ENCODE measurements at places on chromosomes 16 and 17. TPM values are rescaled to one million over a fixed set of nuclear protein-coding genes. Genes with fewer than 3 reads are reported as not detected.

DNA sequence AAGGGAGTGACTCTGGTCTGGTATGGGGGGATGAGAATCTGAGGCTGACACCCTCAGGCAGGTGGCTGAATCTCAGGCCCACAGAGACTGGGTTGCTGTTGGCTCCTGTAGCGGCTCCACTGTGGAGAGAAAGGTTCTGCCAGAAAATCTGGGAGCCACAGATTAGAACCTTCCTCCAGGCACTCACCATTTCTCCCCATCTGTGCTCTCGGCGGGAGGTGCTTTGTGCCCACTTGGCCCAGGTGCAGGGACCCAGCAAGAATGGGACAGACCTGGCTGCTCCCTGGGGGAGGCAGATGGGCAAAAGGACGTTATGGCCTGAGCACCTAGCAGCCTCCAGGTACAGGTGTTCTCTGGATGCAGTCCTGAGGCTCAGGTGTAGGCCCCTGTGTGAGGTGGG lies 20.1 kb downstream of the RAB11FIP3 start:
- H3K36me3 ChIP-seq: no peaks in the 10 kb centered on the region
- no peaks in the 10 kb centered on the region for H3K4me1 ChIP-seq
- no peak overlapping the region for H3K4me3 ChIP-seq
- no peak overlapping the region for H3K27ac ChIP-seq

- H3K36me3 ChIP-seq: no peaks in the 10 kb centered on the region
- no peaks in the 10 kb centered on the region for H3K27me3 ChIP-seq
- no peak overlapping the region for H3K4me3 ChIP-seq
- H3K4me1 ChIP-seq: no peaks in the 10 kb centered on the region
Observed at GRCh38 chr16:86231996-86232350, 278.4 kb upstream of the FOXF1 start.

DNA sequence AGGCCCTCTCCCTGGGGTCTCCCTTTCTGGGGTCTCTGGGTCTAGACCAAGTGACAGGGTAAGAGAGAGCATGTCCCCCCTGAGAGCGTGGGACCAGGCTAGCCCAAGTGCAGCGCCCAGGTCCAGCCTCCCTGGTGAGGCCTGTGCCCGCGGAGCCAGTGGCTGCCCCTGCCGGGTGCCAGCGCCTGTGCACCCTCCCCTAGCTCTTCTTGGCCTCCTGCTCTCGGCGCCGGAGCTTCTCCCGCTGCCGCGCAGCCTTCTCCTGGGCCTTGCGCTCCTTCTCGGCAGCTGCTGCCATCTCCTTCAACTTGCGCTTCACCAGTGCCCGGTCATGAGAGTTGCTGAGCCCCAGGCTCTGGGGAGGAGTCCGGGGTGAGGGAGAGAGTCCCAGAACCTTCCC lies 17.3 kb downstream of the SAMD14 start:
- DNase-seq: no peak
- H3K36me3 ChIP-seq: peaks cover 22% of the 10 kb centered on the region
- peaks cover 10% of the 10 kb centered on the region for H3K4me1 ChIP-seq
- H3K27ac ChIP-seq: no peak overlapping the region
- no peak overlapping the region for H3K4me3 ChIP-seq

HSD17B1 gene
- total RNA-seq: 1.6 TPM

All from natural killer cell (primary cell).